CD4-positive, alpha-beta T cell treated with Interleukin-15 for 4 hours (primary cell): ENCODE measurements at places on chromosomes 7 and 10.

DNA sequence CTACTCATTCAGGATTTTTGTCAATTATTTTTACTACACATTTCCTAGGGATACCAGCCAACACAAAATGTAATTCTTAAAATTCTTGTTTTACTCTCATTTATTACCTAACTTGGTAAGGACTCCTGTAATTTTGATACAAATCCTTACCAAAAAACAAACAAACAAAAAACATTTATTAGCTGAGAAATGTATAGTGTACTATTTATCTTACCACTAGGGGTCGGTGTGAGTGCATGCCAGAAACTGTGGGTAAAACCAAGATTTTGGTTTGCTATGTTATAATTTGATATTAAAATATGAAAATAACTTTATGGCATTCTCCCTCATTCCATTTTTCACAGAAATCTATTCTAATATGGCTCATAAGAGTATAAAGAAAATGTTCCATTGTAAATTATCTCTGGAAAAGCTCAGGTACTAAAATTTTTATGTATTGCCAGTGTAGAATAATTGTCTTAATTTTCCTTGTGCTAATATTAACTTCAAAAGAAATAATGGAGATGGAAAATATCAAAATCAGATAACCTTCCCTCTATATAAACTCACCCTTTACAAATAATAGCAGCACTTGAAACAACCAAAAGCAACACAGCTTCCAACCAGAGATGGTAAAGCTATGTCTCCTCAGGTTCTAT, 290.8 kb upstream of the PCDH15 start:
- no peak for DNase-seq

DNA sequence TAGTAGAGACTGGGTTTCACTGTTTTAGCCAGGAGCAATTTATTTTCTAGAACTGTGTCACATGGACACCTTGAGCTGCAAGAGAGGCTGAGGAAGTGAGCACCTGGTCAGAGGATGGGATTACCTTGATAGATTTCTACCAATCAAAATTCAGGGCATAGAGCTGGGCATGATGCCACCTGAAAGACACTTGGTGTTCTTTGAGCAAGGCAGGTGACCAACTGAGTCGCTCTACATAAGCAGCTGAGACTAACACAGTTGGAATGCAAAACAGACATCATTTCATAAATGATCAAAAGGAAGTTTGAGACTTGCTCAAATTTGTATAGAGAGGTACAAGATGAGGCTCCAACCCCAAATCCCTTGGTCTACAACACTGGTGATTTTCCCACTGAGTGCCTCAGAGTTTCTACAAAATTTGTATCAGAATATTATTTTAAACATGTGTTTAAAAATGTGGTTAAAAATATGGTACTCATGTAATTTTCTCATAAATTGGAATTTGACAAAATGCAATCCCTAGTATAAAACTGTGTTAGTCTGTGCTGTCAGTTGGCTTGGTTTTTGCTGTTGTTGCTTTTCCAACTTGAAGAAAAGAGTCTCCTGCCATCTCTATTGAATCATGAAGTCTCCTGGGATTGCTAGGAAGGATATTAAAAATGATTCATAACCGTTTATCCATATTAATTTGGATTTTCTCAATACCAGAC, 156.4 kb upstream of the MDFIC start:
- no peak for DNase-seq

DNA sequence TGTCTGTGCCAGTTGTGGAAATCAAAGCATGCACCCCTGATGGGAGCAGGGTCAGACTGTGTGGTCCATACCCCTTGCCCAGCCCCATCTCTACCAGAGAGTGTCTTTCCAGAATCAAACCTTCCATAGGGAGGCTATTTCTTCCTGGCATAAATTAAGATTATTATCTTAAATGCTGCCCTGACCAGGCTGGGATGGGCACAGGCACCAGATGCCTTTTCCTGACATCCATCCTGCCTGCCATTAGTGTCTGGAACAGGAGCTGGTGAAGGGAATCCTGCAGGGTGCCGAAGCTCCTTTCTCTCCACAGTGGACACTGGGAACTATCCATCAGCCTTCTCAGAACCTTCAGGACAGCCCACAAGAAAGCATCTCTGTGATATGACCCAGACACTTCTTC, 296.3 kb downstream of the GRID1 start:
- no peak for DNase-seq

DNA sequence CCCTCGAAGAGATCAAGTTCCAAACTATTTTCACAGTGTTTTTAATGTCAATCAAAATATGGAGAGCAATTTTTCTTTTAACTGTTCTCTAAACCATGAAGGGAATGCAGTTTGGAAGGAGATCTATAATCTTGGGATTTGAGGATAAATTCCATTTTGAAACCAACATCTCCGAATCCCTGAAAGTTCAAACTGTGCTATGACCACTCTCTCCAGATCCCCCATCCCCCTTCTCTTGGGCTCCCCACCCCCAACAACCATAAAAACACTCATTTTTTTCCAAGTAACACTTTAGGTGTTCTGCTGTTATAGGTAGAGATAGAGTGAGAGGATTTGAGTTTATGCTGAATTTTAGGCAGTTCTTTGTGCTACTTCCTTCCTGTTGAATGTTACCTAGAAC, 1.7 kb downstream of the CALD1 start:
- no peak for DNase-seq

DNA sequence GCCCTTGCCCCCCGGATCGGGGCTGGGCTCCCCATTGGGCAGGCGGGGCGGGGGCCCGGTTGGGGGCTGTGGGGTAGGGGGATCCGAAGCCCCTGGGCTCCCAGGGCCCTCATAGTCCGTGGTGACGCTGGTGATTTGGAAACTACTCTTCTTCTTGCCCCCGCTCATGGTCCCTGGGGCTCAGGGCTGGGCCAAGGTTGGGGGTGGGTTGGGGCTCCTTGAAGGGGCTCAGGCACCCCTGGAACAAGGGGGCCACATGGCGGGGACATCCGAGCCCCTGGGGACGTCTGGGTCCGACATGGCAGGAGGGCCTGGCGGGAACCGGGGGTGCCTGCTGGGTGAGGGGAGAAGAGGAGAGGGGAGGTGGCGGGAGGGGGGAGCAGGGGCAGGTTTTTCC, 1.1 kb downstream of the TSC22D4 start:
- no peak for DNase-seq

GRCh38 chr10:7734821-7735220, 31.7 kb downstream of the ITIH2 start:
- no peak for DNase-seq
